ENCODE measurements at places on chromosomes 7 and 10.

GRCh38 chr7:140774371-140774770 is 77.9 kb downstream of the NDUFB2 start:
- no peak for DNase-seq

DNA sequence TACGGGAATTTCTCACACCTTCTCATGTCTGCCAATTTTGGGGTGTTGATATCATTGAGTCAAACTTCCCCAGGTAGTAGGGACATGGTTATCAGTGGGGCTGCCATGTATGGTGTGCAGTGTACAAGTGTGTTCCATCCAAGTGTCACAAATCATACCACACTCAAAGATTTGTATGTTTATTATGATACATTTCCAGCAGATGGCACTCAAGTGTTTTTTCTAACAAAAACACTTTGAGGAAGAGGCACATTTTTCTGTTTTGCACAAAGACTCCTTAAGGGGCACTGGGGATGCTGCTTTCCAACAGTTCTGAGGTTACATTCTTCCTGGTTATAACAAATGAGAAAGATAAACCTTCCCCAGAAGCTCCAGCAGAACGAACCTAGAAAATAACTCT is 414.5 kb downstream of the REEP3 start:
- DNase-seq = no peak

DNA sequence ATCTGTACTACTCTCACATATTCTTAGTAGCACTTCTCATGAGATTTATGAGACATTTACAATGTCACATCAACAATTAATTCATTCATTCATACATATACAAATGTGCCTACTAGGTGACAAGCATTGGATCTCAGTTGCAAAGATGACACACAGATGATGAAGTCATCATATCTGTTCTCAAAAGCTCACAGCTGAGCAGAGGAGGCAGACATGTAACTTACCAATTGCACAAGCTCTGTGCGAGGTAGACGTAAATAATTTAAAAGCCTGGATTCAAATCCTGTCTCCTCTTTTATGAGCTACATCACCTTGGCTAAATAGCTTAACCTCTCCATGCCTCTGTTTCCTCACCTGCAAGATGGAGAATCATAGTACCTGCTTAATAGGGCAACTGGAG is 109.4 kb upstream of the FAM133B start:
- DNase-seq = no peak

GRCh38 chr10:71525721-71526120 is 129.0 kb downstream of the CDH23 start:
- no peak for DNase-seq

DNA sequence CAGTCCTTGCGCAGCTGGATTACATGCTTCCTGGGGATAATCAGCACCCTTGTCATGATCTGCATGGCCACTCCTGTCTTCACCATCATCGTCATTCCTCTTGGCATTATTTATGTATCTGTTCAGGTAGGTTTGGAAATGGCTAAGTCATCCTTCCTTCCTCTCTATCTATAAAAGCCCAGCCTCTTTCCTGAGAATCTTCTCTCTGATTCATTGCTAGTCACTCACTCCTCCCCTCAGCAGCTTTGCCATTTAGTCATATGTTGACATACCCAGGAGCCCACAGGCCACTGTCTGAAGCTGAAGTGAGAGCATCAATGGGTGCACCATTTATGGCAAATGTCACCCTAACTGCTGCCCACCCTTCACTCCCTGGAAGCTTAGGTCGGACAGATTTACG is 52.0 kb downstream of the ABCC2 start:
- no peak for DNase-seq

GRCh38 chr10:103564776-103565520 is 71.4 kb downstream of the NEURL1 start:
- peak; percentile 15 for DNase-seq
